Natural killer cell treated with Interleukin-12 subunit alpha and Interleukin-12 subunit beta and Interleukin-15 and Interleukin-18, amount 100 ng/mL, for 72 hours (primary cell): ENCODE measurements at places on chromosomes 5 and 9. TPM values are rescaled to one million over a fixed set of nuclear protein-coding genes. Genes with fewer than 3 reads are reported as not detected.

GRCh38 chr5:133348406-133348805 is 263.9 kb downstream of the FSTL4 start:
- DNase-seq, result no peak
- H3K27me3 ChIP-seq, result peaks cover 15% of the 10 kb centered on the region
- no peaks in the 10 kb centered on the region for H3K36me3 ChIP-seq
- no peaks in the 10 kb centered on the region for H3K4me1 ChIP-seq
- no peak overlapping the region for H3K4me3 ChIP-seq

DNA sequence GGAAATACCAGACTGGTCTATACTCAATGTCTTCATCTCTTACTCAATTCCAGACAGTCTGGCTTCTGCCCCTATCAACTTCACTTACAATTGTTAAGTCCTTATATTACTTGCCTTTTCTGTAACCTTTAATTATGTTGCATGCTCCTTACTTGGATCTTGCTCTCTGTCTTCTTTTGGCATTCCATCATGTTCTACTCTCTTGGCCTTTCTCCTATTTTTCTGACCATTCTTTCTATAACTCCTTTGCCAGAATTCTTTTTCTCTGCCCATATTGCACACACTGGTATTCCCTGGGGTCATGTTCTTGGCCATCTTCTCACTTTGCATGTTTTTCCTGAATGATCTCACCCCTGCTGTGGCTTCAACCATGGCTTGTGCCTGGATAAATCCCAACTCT is 209.8 kb upstream of the ZNF462 start:
- no peak overlapping the region for H3K4me3 ChIP-seq
- H3K27ac ChIP-seq, result no peak overlapping the region
- no peak for DNase-seq
- H3K27me3 ChIP-seq, result peaks cover 9% of the 10 kb centered on the region
- H3K4me1 ChIP-seq, result no peaks in the 10 kb centered on the region

The GPR151 gene
- total RNA-seq, result not detected

The DIRAS2 gene
- total RNA-seq, result not detected

DNA sequence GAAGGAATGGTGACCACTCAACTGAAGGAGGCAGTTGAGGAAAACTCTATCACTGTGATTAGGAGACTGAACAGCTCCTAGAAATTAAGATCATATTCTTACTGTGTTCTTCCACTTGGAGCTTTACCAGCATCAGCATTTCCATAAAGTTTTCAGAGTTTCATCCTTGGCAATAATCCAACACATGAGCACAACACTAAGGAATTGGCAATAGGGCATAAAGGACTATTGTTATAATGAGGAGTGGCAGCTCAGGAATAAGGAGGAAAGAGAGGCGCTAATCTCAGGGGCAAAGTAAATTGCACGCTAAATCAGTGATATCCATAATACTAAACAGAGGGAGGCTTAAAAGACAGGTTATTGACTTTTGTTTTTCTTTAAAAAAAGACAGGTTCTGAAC is 338.9 kb downstream of the EFNA5 start:
- H3K36me3 ChIP-seq, result no peaks in the 10 kb centered on the region
- H3K4me1 ChIP-seq, result no peaks in the 10 kb centered on the region
- no peak overlapping the region for H3K4me3 ChIP-seq
- no peak for DNase-seq
- H3K27ac ChIP-seq, result no peak overlapping the region
- no peaks in the 10 kb centered on the region for H3K27me3 ChIP-seq

DNA sequence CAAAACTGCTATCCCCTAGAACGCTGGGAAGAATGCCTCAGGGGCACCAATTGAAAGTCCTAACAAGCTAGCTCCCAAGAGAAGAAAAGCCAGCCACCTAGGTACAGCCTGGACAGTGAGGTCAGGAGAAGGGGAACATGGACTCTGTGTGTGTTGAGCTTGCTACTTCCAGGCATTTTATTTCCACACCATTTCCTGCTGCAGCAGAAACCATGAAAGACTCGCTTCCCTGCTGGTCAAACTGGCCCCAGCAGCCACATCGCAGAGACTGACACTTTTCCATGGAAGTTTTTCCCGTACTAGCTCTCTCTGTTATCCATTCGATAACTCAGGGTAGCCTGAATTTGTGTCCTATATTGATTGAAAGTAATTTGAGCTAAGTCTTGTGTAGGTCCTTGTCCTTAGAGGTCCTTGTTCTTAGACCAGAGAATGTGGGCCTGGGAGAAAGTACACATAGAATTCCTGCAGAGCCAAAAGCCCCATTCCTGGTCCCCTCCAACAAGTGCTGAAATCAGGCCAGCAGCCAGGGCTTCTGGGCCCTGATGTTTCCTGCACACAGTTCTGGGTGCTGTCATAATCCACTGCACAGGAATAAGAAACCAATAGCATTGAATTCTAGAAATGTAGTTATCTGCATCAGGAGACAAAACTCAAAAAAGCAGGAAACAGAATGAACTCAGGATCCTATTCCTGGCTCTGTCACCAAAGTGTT is 96.6 kb downstream of the BRINP1 start:
- H3K36me3 ChIP-seq, result no peaks in the 10 kb centered on the region
- H3K27me3 ChIP-seq, result peaks cover 12% of the 10 kb centered on the region
- no peak for DNase-seq
- no peak overlapping the region for H3K27ac ChIP-seq
- no peak overlapping the region for H3K4me3 ChIP-seq
- no peaks in the 10 kb centered on the region for H3K4me1 ChIP-seq

DNA sequence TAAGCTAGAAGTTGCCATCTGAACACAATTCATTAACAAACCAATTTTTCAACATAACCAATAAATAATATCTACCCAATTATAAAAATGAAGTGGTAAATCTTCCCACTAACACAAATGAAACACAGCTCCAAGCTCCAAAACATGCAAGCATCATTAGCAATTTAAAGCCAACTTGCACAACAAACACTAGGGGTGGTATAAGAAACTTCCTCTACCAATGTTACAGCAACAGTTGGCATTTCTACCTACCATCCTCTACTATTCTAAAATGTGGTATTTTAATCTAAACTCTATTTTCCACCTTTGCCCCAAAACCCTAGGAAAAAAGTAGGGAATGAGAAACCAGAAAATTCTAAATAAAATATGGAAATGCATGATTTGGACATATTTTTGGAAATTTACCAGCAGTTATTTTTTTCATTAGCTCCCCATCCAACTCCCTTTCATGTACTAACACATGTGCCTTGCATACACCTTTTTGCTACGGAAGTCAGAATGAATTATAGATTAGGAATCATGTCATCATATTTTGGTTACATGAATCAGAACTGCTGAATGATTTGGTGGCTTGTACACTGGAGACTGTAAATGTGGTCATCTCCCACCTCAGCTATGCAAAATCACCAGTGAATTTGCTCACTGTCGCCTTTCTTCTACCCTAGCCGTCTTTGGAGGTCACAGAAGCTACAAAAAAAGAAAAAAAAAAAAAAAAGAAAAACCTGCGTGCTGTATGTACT is 4.1 kb downstream of the NR6A1 start:
- no peak overlapping the region for H3K4me3 ChIP-seq
- peaks cover 36% of the 10 kb centered on the region for H3K27me3 ChIP-seq
- H3K4me1 ChIP-seq, result peaks cover 18% of the 10 kb centered on the region
- H3K27ac ChIP-seq, result no peak overlapping the region

The MARCHF3 gene
- 46.2 TPM for total RNA-seq

The TTLL11 gene
- total RNA-seq, result 7.7 TPM

- no peak overlapping the region for H3K27ac ChIP-seq
- H3K4me3 ChIP-seq, result no peak overlapping the region
- H3K4me1 ChIP-seq, result no peaks in the 10 kb centered on the region
- H3K27me3 ChIP-seq, result peaks cover 4% of the 10 kb centered on the region
Observed at GRCh38 chr9:129560881-129561306, 60.0 kb downstream of the C9orf50 start.

The BTNL8 gene
- total RNA-seq, result not detected

DNA sequence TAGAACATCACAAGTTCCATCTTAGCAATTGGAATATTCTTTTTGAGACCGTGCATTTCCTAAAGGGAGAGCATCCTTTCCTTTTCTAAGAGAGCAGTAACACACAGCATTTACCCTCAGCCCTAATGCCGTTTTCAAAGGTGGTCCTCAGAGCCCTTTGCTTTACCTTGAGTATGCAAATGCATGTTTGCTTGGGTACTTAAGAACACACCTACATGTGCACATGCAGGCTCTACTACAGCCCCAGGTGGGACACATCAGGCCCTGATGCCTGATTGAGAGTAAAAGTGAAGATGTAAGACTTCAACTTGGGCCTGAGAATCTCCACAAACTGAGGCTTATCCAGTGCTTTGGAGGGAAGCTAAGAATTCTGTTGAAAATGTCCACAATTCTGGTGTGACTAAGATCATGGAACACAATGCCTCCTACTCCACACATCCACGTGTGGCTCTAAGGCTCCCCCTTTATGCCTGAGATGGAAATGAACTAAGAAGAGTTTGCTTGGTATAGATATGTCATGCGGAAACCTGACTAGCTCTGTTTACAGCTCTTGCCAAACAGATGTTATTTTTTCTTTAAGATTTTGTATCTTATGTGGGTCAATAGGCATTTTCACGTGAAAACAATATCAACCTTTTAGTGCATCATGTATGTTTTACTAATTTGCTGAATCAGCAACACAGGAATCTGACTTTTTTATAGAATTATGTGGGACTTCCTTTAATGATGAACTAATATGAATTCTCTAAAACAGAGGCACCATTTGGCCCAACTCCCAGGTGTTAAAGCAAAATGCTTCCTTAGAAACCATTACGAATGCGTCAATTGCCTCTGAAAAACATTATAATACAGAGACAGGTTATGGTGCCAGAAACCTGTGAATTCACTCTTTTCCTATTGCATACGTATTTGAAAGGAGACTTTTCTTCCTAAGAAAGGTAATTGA is 48.9 kb upstream of the SLC2A8 start:
- peaks cover 5% of the 10 kb centered on the region for H3K27me3 ChIP-seq
- H3K27ac ChIP-seq, result no peak overlapping the region
- H3K36me3 ChIP-seq, result no peaks in the 10 kb centered on the region
- H3K4me1 ChIP-seq, result no peaks in the 10 kb centered on the region
- no peak for DNase-seq

The ATP10B gene
- total RNA-seq, result not detected

- H3K4me1 ChIP-seq, result no peaks in the 10 kb centered on the region
- H3K4me3 ChIP-seq, result no peak overlapping the region
- no peaks in the 10 kb centered on the region for H3K27me3 ChIP-seq
- no peak overlapping the region for H3K27ac ChIP-seq
- DNase-seq, result no peak
Observed at GRCh38 chr5:44546286-44546685, 157.1 kb upstream of the FGF10 start.

- H3K4me3 ChIP-seq, result no peak overlapping the region
- no peak overlapping the region for H3K27ac ChIP-seq
- no peaks in the 10 kb centered on the region for H3K27me3 ChIP-seq
- no peak for DNase-seq
- H3K36me3 ChIP-seq, result no peaks in the 10 kb centered on the region
Observed at GRCh38 chr5:51991940-51992339, 608.7 kb downstream of the ISL1 start.

DNA sequence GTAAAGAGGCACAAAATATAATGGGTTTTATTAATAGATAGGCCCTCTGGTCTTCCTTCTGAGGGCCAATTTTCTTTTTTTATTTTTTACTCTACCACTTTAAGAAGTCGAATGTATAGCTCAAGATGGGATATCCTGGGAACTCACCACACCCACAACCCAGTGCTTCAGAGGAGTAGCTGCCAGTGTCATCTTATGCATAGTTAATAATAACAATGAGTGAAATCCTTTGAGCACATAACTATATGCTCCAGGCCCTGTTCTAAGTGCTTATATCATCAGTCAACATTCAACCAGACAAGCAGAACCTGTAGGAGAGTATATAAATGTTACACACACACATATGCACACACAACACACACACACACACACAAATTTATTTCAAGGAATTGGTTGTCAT is 150.3 kb upstream of the ACTBL2 start:
- no peak overlapping the region for H3K27ac ChIP-seq
- no peaks in the 10 kb centered on the region for H3K27me3 ChIP-seq
- DNase-seq, result no peak
- no peak overlapping the region for H3K4me3 ChIP-seq
- no peaks in the 10 kb centered on the region for H3K4me1 ChIP-seq

GRCh38 chr9:21029661-21030060 is 1.8 kb downstream of the HACD4 start:
- H3K4me3 ChIP-seq, result no peak overlapping the region
- no peak overlapping the region for H3K27ac ChIP-seq
- H3K4me1 ChIP-seq, result peaks cover 29% of the 10 kb centered on the region
